ENCODE measurements at places on chromosomes 7 and 10. TPM values are rescaled to one million over a fixed set of nuclear protein-coding genes. Genes with fewer than 3 reads are reported as not detected.

CHST12 gene
- total RNA-seq = 16.5 TPM

CCDC3 gene
- total RNA-seq = 0.75 TPM

HECW1 gene
- 1.4 TPM for total RNA-seq

AKR1C8 gene
- total RNA-seq = 1.4 TPM

DNAJC2 gene
- 16.4 TPM for total RNA-seq

PLCE1 gene
- total RNA-seq = 83.0 TPM

POLR2J3 gene
- 51.3 TPM for total RNA-seq

FRMPD2 gene
- total RNA-seq = not detected

CALML3 gene
- total RNA-seq = not detected

MMRN2 gene
- 1.1 TPM for total RNA-seq

DNA sequence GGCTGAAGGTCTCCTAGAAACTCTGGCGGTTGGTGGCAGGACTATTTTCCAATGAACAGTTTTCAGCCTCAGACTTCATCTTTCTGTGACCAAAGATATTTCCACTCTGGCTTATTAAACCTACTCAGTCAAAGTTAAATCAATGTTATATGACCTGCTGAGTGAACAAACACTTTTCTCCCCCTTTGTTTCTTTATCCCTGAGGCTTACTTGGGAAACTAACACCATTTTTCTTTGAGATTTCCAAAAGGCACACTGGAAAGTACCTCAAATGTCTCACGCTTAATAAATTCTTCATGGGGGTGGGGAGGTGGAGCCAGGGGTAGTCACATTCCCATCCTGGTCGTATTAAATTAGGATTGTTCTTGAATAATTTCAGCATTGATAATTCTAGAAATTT is 1.8 kb downstream of the TMEM26 start:
- no peak for DNase-seq

DNA sequence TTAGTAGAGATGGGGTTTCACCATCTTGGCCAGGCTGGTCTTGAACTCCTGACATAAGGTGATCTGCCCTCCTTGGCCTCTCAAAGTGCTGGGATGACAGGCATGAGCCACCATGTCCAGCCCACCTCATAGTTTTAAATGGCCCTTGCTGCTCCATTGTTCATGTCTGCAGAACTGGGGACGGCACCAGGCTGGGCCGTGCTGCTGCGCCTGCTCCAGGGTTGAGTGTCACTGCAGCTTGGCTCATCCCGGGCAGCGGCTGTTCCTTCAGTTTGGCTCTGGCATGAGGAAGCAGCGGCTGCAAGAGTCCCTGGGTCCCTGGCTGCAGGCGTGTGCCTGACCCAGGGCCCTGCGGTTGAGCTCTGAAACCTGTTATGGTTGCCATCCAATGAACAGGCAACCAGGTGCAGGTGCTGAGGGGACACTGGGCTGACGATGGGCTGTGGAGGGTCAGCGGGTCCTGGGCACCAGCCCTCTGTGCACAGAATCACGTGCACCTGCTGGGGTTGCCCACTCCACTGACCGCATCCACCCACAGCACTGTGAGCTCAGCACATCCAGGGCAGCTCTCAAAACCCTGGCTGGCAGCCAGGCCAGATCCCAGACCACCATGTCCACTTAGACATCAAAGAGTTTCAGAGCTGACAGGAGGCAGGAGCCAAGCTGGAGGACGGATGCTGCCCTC is 70.2 kb upstream of the PPP2R2D start:
- DNase-seq = no peak

GRCh38 chr7:36303202-36304098 is 86.2 kb upstream of the ANLN start:
- peak; percentile 54 for DNase-seq

DNA sequence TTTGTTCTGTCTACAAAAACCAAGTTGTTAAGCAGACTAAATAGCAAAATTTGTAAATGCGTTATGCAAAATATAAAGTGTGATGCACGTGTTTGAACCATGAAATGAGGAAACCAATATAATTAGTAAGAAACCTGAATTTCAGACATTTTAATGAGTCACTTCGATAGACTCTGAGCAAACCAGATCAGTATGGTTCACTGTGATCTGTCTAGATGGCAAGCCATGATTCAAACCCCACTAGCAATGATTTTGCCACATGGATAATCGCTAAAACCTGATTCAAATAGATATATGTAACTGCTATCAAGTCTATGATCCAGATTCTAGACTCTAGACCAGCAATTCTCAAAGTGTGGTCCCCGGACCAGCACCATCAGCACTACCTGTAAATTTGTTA is 24.8 kb downstream of the ZC3HAV1 start:
- DNase-seq = no peak

DNA sequence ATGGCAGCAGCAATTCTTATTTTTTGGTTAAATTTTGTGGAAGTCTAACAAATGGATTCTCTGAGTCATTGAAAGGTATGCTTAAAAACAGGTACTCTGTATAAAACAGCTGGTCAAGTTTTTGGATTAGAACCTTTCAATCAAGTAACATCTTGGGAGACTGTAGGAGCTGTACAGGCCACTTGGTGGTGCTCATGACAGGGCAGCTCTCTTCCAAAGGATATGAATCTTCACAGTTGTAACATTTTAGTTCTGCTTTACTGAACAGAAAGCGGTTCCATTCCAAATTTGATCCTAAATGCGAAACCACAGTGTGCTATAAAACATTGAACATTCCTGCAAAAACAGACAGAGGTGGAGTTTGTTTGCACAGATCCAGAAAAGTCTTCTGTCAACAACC is 44.5 kb upstream of the AGR3 start:
- DNase-seq = peak; percentile 39

- no peak for DNase-seq
Measured at GRCh38 chr10:112896722-112897121, 53.3 kb upstream of the TCF7L2 start.

- no peak for DNase-seq
Measured at GRCh38 chr7:158809596-158809995, 19.7 kb downstream of the ESYT2 start.

DNA sequence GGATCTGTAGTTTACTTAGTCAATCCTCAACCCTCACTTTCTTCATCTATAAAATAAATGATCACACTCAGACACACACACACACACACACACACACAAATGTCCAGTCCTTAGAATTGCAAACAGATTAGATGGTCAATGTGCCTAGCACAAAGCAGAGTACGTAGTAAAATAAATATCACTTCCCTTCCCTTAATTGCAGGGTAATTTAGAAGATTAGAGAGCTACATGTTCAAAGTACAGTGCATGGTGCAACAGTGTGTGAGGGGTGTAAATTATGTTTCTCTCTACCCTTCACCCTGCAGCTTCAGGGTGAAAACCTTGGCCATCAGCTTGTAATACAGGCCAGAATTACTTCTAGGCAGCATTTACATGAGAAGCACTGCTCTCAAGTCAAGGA is 187.0 kb upstream of the GHITM start:
- peak; percentile 11 for DNase-seq

- DNase-seq = peak; percentile 34
Measured at GRCh38 chr10:107409522-107409921, 245.0 kb upstream of the SORCS1 start.

GRCh38 chr7:21084286-21084685 is 297.6 kb upstream of the SP8 start:
- no peak for DNase-seq

DNA sequence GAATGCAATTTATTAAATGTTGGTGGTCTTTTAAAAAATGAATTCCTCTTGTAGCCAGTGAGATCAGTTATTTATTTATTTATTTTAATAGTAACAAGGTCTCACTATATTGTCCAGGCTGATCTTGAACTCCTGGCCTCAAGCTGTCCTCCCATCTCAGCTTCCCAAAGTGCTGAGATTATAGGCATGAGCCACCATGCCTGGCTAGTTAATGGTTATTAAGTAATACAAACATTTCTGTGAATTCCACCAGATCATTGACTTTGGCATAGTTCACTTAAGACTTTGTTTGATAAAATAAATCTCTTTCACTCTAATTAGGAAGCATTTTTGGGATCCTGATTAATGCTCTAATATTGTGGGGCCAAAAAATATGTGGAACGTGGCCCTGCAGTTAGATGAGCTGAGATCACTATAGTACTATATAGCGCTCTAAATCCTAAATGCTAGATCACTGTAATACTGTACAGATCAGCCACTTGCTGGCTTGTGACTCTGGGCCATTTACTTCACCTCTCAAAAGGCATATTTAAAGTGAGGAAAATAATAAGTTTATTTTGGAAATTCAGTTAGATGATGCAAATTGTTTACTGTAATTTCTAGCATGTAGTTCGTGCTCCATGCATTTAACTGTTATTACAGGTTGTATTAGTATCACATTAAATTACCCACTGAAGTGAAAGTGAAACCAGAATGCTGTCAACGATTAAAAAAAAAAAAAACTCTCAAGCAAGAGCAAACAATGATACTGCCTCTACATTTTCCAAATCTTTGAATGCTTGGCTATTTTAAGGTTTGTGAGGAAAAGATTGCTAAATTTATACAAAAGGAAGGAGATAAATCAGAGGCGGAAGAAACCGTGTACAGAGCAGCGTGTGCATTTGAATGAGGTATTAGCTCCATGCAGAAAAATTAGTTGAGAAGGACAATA is 15.9 kb upstream of the FAS start:
- no peak for DNase-seq

GRCh38 chr10:125089469-125089868 is 70.9 kb downstream of the CTBP2 start:
- no peak for DNase-seq

DNA sequence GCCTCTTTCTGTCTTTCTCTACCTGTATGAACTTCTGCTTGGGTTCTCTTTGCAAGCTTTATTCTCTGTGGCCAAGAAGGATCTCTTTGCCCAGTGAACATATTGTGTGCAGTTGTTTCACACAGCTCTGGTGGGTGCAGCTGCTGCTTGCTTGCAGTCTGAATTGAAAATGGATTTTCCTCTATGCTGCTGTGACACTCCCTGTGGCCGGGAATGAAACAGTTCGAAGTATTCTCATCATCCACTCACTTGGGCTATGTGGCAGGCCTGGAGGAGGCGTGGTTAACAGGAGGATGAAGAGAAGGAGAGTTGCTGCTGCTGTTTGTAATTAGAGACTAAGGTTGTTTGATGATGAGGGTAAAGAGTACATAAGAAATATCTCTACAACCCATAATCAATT is 28.4 kb upstream of the ITGA8 start:
- peak; percentile 35 for DNase-seq

DNA sequence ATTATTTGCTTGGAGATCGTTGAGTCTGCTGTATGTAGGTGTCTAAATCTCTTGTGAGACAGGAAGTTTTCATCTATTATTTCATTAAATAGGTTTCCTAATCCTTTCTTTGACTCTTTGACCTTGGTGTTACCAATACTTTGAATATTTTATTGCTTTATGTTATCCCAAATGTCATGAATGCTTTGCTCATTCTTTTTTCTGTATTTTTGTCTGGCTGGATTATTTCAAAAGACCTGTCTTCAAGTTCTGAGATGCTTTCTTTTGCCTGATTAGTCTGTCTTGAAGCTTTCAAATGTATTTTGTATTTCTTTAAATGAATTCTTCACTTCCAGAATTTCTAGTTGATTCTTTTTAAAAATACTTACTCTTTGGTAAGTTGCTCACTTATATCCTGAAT is 27.3 kb downstream of the UBE3C start:
- no peak for DNase-seq

DNA sequence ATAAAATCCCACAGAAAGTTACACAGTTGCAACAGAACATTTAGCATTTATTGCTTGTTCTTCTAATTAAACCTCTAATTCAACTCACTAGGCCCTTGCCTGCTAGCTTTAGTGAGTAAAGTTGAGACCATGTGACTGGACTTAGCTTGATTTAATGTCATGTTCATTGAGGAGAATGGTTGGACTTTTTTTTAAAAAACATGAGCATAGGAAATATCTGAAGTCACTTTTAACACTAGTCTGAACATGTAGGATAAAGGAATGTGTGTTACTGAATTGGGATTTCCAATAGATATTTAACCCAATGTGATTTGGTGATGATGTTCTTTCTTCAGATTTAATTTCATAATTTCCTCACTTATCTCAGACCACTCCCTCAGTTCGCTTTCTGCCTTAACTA is 24.6 kb upstream of the GLCCI1 start:
- no peak for DNase-seq

GRCh38 chr7:93551063-93551895 is 23.2 kb downstream of the CALCR start:
- DNase-seq = no peak

GRCh38 chr7:81159402-81159801 is 240.6 kb upstream of the SEMA3C start:
- DNase-seq = no peak

- DNase-seq = no peak
Measured at GRCh38 chr7:122543166-122543565, 155.8 kb downstream of the RNF133 start.

- no peak for DNase-seq
Measured at GRCh38 chr7:85693326-85693725, 506.5 kb upstream of the SEMA3D start.

- DNase-seq = peak; percentile 91
Measured at GRCh38 chr7:73623798-73624668, at the start of gene MLXIPL. Gene MLXIPL (minus strand): TSS chr7:73624522. CDS start chr7:73624492, 30 bp downstream.

DNA sequence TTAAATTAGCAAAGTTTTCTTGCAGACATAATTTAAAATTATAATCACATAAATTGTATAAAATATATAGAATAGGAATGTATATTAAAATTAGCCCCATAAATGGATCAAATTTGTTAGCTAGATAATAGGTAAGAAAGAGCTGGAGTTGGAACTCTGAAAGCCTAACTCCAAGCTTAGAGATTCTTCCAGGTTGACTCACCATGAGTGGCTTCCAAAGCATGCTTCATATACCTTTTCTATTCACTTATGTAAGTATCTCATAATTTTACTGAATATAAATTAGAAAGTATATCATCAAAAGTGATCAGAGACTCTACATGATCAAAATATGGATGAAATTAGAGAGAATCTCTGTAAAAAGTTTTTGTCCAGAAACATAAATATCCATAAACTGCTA is 320.7 kb upstream of the MAGI2 start:
- no peak for DNase-seq

DNA sequence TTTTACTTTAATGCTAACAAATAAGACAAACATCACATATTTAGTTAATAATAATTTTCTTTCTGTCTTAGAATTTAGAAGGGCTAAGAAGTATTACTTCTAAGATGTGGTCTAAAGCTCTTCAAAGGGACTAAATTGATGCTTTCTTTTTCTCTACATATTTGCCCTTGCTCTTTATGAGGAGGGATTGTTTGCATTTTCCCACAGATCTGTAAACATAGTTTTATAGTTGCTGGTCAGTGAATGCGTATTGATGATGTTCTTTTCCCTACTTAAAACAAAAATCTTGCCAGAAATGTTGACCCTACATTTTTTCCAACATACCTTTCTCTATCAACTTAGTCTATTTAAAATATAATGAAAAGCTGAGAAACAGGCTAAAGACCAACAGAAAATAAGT is 372.4 kb upstream of the LRGUK start:
- no peak for DNase-seq

- no peak for DNase-seq
Measured at GRCh38 chr10:101087965-101088364, 26.2 kb downstream of the KAZALD1 start.

DNA sequence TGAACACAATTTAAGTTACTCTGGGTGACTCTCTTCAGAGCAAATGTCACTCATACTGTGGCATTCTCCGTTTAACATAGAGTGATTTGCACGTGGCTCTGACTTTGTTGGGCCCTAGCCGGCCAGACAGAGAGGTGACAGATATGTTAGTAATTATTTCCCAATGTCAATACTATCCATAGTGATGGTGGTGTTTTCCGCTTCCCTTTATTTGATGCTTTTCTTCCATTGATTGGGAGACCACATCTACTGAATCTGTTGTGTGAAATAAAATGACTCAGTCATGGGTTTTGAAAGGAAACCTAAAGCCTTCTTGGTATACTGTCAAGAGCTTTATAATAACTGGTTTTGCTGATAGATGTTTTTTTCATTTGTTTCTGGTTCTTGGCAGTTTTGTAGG is 7.4 kb downstream of the AVL9 start:
- no peak for DNase-seq
